ENCODE measurements at places on chromosomes 11 and 22. TPM values are rescaled to one million over a fixed set of nuclear protein-coding genes. Genes with fewer than 3 reads are reported as not detected.
A peak's percentile ranks its signal among the peaks of the same experiment; 100 is the strongest.

DNA sequence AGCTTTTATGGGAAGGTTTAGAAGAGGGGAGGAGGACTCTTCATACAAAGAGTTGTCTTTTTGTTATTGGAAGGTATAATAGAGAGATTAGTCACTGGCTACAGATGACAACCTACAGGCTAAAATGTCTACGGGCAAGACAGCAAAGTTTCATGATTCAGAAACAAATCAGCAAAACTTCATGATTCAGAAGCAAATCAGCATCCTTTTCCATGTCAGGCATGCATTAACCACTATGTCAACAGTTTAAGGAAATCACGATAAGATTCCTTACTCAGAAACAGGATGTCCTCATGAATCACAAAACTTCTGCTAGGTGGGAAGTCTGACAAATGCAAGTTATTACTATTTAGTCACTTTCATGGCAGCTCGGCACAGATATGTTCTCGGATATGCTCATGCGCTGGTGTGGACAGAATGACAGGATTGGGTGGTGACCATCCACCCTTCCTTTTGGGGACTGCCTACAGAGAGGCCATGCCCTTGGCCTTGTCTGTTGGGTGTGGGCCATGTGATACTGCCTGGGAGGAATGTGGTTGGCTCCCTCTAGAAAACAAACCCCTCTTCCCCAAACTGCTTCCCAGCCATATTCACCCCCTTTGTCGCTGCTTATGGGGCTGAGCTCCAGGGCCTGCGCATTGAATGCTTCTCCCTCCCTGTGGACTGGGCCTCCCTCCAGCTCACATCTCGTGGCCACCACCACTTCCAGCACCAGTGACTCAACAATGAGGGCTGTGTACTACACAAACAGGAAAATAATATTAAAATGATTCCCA lies 10.1 kb downstream of the C11orf91 start:
- no peaks in the 10 kb centered on the region for H3K36me3 ChIP-seq
- peaks cover 63% of the 10 kb centered on the region for H3K4me1 ChIP-seq
- peak overlapping the region; percentile 98 for H3K27ac ChIP-seq
- H3K4me3 ChIP-seq, result peak overlapping the region; percentile 38
- H3K27me3 ChIP-seq, result no peaks in the 10 kb centered on the region
- DNase-seq, result no peak

- peaks cover 19% of the 10 kb centered on the region for H3K36me3 ChIP-seq
- H3K4me3 ChIP-seq, result no peak overlapping the region
- no peaks in the 10 kb centered on the region for H3K27me3 ChIP-seq
- DNase-seq, result no peak
- no peak overlapping the region for H3K27ac ChIP-seq
These were observed 10.0 kb downstream of the MED15 start for GRCh38 chr22:20517422-20517821.

DNA sequence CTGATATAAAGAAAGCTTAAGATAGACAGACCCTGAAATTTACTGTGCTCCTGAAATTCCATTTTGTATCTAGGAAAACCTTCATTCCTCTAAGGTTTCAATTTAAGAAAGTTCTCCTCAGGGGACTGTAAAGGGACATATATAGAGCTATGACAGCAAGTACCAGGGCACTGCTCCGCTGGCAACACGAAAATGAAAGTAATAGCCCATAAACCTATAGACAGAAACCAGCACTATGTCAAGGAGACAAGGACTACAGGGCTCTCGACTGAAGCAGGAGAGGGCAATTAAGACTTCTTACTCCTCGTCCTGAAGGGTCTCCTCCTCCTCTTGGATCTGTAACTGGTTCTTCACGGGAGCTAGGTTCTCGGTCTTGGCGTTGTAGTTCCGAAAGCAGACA lies 6.9 kb downstream of the FEZ1 start:
- no peaks in the 10 kb centered on the region for H3K4me1 ChIP-seq
- no peak overlapping the region for H3K4me3 ChIP-seq
- peaks cover 14% of the 10 kb centered on the region for H3K36me3 ChIP-seq

DNA sequence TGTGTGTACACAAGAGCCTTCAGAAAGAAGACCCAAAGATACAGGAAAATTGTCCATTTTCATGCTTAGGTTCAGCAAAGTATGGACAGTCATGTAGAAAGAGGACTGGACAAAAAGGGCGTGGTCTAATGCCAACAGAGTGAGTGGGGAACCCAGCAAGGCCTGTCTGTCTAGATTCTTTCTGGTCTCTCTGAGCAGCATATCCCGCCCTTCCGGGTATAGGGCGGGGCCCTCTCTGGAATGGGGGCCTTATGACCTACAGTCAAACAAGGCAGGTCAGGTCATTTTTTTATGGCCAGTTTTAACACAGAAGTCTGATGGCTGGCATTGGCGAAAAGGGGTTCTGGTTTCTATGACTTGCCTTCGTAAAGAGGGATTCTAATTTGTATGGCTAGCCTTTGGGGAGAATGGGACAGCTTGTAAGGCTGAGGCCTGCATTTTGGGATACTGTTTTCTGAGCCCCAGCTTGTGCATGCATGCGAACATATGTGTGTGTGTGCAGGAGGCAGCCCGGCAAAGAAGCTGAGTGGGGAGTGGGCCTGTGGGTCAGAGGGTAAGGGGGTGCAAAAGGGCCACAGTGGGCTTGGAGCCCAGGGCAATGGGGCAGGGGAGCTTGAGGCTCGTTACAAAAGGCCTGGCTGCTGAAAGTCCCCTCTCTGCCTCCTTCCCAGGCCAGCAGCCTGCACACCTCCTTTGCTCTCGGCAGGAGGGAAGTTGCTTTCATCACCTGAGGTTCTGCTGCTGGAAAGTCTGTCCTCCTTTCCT lies 130.5 kb upstream of the B3GAT1 start:
- no peaks in the 10 kb centered on the region for H3K36me3 ChIP-seq
- H3K4me3 ChIP-seq, result no peak overlapping the region

DNA sequence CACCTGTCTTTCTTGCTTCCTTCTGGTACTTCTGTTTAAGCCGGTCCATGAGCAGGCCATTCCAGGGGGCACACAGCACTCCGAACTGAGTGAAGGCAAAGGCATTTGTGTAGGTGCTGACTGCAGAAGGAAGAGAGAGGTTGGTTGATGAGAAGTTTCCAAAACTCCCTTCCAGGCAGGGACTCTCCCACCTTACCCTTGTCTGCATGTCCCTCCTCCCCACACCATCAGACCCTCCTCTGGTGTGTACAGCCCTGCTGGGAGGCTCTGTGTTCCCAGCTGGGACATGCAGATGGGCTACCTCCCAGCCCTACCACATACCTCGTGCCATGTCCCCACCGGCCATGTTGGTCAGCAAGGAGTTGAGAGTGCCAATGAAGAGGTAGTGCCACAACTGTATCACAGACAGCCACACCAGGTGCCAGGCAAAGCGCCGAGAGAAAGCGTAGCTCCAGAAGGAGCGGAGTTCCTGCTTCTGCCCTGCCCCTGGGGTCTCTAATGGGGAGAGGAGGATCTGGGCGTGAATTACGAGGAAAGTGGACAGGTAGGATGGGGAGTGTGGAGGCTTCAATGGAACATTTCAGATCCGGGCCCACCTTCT lies 12.2 kb downstream of the SLC43A3 start:
- H3K4me1 ChIP-seq, result no peaks in the 10 kb centered on the region
- no peaks in the 10 kb centered on the region for H3K27me3 ChIP-seq
- H3K36me3 ChIP-seq, result peaks cover 21% of the 10 kb centered on the region
- no peak overlapping the region for H3K27ac ChIP-seq
- H3K4me3 ChIP-seq, result no peak overlapping the region

DNA sequence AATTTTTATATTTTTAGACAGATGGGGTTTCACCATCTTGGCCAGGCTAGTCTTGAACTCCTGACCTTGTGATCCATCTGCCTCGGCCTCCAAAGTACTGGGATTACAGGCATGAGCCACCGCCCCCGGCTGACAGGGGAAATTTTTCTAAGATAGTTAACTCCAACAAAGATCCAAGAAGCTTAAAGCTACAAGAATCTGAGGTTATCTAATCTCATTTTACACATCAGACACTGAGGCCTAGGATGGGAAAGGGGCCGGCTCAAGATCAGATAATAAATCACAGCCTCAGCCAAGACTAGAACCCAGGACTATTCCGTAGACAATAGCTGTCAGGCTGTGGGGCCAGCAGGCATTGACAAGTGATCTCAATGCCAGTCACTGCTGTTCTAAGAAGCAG lies 94.0 kb downstream of the AMBRA1 start:
- H3K36me3 ChIP-seq, result peaks cover 4% of the 10 kb centered on the region
- no peaks in the 10 kb centered on the region for H3K27me3 ChIP-seq
- peaks cover under 1% of the 10 kb centered on the region for H3K4me1 ChIP-seq
- H3K27ac ChIP-seq, result no peak overlapping the region

GRCh38 chr22:25083056-25083806 lies 116.4 kb upstream of the CRYBB3 start:
- no peak for DNase-seq
- peaks cover 11% of the 10 kb centered on the region for H3K4me1 ChIP-seq
- H3K27me3 ChIP-seq, result no peaks in the 10 kb centered on the region
- no peak overlapping the region for H3K4me3 ChIP-seq
- no peak overlapping the region for H3K27ac ChIP-seq
- no peaks in the 10 kb centered on the region for H3K36me3 ChIP-seq

DNA sequence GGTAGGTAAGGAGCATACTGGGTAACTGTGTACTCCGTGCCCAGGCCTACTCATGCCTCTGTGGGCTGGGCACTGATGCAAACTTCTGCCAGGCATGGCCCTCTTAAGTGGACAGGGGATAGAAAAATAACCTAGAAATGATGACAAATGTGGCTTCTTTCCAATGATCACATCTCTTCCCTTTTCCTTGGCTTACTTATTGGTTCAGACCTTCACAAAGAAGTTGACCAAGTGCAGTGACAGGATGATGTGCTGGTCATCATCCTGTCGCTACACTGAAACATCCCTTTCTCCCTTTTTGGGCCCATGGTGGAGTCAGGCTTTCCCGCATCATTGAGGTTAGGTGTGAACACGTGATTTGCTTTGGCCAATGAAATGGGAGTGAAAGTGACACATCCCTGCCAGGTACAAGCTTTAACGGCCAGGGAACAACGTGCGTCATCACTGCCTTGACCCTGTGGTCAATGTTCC lies 31.8 kb upstream of the APOBEC3A start:
- peaks cover 20% of the 10 kb centered on the region for H3K4me1 ChIP-seq
- no peak overlapping the region for H3K4me3 ChIP-seq
- DNase-seq, result peak; percentile 40
- no peak overlapping the region for H3K27ac ChIP-seq

GRCh38 chr11:125451400-125452124 lies 44.5 kb downstream of the FEZ1 start:
- H3K27me3 ChIP-seq, result no peaks in the 10 kb centered on the region
- peak overlapping the region; percentile 88 for H3K27ac ChIP-seq
- DNase-seq, result peak; percentile 86
- no peak overlapping the region for H3K4me3 ChIP-seq
- H3K4me1 ChIP-seq, result peaks cover 39% of the 10 kb centered on the region

GRCh38 chr11:72815110-72815618 lies 953 bp downstream of the ATG16L2 start:
- peaks cover 9% of the 10 kb centered on the region for H3K36me3 ChIP-seq
- DNase-seq, result no peak
- H3K4me1 ChIP-seq, result peaks cover 34% of the 10 kb centered on the region
- H3K27ac ChIP-seq, result peak overlapping the region; percentile 92

- H3K27ac ChIP-seq, result no peak overlapping the region
- no peaks in the 10 kb centered on the region for H3K27me3 ChIP-seq
- H3K36me3 ChIP-seq, result peaks cover 5% of the 10 kb centered on the region
- no peak overlapping the region for H3K4me3 ChIP-seq
These were observed 13.6 kb upstream of the RNH1 start for GRCh38 chr11:520428-521176.

The PLA2G3 gene
- total RNA-seq, result 0.13 TPM

The RASL10A gene
- total RNA-seq, result not detected

The FAR1 gene
- total RNA-seq, result 50.8 TPM

The OR6A2 gene
- total RNA-seq, result not detected

The RIMBP3C gene
- total RNA-seq, result 0.68 TPM

The MS4A7 gene
- not detected for total RNA-seq

The ZNF215 gene
- total RNA-seq, result 2.7 TPM
